ENCODE measurements at places on chromosomes 11 and 22.
A peak's percentile ranks its signal among the peaks of the same experiment; 100 is the strongest.

- no peak for DNase-seq
These were observed 216.3 kb downstream of the FAT3 start for GRCh38 chr11:92440701-92441442.

DNA sequence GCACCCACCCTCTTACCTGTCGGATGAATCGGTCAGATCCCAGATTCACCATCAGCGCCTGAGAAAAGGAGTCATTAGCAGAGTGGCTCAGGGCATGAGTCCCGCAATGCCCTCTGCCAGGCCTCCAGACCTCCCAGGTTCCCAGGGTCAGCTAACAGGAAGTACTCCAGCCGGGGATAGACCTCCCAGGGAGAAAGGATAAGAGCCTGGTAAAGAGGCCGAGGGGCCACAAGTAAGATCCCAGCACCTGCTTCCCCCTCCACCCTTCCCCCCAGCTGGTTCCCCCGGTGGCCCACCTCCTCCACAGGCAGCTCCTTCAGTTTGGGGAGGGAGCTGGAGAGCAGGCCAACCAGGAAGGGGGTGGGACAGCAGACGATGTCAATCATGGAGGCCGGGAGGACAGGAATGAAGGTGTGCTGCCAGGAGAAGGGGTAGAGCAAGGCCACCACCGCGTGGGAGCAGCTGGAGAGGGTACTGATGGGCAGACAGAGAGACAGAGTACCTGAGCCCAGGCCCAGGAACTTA is 16.4 kb downstream of the RPL27A start:
- no peak for DNase-seq

GRCh38 chr11:106463154-106463553 is 385.7 kb downstream of the AASDHPPT start:
- no peak for DNase-seq

DNA sequence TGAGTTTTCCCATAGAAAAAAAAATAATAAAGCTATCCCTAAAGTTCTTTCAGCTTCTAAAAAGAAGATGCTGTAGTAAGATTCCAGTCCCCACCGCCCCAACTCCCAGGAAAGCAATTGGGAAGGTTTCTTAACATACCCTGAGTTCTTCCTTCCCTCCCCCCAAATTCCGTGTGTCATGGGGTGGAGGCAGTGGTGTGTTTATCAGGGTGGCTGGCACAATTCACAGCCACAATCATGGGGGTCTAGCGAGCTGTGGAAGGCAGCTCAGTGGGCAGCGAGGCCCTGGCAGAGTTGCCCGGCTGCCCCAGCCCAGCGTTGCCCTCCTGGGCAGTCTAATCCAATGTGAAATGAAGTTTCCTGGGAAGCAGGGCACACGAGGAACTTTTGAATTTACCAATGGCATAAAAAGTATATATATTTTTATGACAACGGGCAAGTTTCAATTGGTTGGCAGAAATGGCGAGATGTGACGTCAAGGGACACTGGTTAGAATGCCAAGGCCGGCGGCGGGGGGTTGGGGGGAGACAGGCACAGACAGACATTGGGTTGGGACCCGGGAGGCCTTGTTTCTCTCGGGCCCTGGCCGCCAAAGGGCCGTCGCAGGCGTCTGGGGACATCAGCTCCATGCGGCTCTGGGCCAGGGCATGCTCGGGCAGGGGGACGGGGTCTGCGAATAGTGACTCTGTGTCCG is 80.7 kb upstream of the PPARA start:
- DNase-seq: peak; percentile 96

DNA sequence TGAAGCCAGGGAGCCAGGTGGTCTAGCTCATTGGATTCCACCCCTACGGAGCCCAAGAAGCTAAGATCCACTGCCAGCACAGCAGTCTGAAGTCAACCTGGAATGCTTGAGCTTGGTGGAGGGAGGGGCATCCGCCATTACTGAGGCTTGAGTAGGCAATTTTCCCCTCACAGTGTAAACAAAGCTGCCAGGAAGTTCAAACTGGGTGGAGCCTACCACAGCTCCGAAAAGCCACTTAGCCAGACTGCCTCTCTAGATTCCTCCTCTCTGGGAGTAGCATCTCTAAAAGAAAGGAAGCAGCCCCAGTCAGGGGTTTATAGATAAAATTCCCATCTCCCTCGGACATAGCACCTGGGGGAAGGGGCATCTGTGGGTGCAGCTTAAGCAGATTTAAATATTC is 620.3 kb downstream of the NELL1 start:
- peak; percentile 11 for DNase-seq

DNA sequence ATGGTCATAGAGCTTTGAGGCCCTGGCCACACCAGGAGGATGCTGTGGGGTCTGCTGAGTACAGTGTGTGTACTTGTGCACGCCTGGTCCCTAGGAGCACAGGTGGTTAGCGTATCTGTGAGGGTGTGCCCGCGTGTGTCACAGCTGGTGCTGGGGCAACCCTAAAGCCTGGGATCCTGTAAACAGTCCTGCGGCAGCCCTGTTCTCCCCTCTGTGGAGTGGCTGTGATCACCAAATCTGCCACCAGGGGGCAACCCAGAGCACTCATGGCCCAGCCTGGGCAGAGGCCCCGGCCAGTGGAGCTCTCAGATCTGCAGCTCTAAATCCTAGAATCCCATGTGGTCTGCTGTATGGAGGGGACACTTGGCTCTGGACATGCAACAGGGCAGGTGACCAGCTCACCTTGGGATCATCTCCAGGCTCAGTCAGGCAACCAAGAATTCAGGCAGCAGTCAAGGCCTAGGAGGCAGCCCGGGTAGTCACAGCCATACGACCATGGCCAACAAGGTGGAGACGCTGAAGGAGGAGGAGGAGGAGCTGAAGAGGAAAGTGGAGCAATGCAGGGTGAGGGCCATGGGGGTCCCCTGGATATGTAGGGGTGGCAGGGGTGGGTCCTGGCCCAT is 3.9 kb downstream of the SH3BP1 start:
- DNase-seq: peak; percentile 68

Measured in HT1080 (cell line).